Muscle of leg (tissue), 16 donors: ENCODE measurements at places on chromosomes 12 and 14.

- no peak for DNase-seq
These were observed 62.5 kb downstream of the CACNA1C start for GRCh38 chr12:2115101-2115845.

DNA sequence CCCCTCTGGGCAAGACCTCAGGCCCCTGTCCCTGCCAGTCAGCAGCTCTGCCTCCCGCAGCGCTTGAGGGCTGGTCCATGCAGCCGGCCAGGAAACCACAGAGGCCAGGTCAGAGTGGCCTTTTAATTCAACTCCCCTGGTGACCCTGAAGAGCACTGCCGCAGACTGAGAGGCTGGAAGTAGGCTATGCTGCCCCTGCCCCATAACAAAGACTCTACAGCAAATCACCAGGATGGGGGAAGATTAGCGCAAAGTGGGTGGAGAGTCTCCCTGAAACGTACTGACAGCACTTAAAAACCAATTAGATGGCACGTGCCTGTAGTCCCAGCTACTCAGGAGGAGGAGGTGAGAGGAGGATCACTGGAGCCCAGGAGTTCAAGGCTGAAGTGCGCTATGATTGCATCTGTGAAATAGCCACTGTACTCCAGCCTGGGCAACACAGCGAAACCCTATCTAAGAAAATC is 70.5 kb downstream of the ITPK1 start:
- DNase-seq: no peak

DNA sequence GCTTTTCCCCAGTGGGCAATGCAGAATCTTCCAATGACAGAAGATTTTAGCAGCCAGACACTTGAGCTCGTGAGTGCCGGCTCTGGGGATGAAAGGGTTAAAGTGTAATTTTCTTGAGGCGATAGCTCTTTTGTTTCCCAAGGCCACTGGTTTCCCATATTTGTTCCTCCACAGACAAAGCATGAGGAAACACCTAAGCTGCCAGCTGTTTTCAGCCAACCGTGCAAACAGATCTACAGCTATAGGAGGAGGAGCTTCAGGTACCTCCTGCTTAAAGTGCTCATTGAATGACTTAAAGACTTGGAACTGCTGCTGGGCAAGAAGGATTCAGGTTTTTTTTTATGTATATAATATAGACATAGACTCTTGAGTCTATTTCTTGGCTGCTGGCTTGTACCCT is 1311.5 kb downstream of the TMEM121 start:
- DNase-seq: no peak

GRCh38 chr12:16027002-16027401 is 115.9 kb downstream of the DERA start:
- DNase-seq: peak; percentile 87

- peak; percentile 1 for DNase-seq
These were observed 55.8 kb upstream of the CCDC175 start for GRCh38 chr14:59632381-59632780.

- no peak for DNase-seq
These were observed 7.5 kb downstream of the NEDD8 start for GRCh38 chr14:24224618-24225071.

- no peak for DNase-seq
These were observed 15.8 kb downstream of the VDR start for GRCh38 chr12:47889040-47889439.

DNA sequence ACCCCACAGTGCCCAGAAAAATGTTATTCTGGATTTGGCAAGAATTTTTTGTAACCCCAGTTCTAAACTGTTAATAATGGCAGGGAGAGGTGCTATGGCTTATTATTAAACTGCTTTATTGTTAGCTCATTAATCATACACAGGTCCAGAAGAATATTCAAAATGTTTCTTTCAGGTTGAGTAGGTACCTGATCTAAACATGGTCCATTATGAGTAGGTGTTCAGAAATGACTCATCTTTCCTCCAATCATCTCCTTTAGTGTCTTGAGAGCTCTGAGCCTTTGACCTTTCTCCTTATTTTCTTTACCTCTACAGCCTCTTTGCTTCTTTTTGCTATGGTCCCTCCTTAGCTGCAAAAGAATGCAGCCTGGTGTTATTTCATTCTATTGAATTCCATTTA is 211.0 kb upstream of the GARIN6 start:
- DNase-seq: no peak

DNA sequence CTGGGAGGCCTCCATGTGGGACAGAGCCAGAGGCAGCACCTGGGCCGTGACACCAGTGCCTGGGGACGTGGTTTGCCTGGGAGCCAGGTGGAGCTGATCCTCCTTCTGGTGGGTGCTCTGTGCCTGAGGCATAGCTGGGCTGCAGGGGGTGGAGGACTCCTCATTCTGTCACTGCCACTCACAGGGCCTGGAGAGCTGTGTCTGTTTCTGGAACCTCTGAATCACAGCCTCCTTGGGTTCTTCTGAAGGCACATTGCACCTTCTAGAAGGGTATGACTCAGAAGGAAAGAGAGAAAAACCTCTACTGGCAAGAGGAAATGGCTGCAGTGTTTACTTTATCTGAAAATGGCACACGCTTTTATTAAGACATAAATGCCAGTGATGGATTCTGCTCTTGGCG is 659.8 kb downstream of the VRK1 start:
- DNase-seq: no peak
